ENCODE measurements at places on chromosomes 11 and 22.

- no peak for DNase-seq
These were observed 87.8 kb upstream of the SHANK2 start for GRCh38 chr11:71340086-71340606.

GRCh38 chr11:131691181-131692041 is 321.0 kb downstream of the NTM start:
- peak; percentile 70 for DNase-seq

DNA sequence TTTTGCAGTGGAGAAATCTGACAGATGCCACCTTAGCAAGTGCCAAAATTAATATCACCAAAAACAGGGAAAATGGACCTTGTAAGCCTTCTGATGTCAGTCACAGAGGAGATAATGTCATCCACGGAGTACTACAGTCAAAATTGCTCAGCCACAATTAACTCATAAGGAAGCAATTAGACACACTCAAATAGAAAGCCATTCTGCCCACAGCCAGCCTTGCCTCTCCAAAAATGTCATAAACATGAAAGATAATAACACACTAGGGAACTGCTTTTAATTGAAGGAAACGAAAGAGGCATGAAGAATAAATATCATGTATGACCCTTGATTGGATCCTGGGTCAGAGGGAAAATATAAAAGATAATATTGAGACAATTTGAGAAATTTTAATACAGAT is 505.6 kb upstream of the API5 start:
- DNase-seq = no peak

- peak; percentile 49 for DNase-seq
These were observed 66.7 kb upstream of the CAPRIN1 start for GRCh38 chr11:33984682-33985389.

GRCh38 chr11:29255401-29255800 is 761.4 kb downstream of the KCNA4 start:
- DNase-seq = no peak

GRCh38 chr11:58028687-58029411 is 1.9 kb upstream of the OR6Q1 start:
- no peak for DNase-seq

DNA sequence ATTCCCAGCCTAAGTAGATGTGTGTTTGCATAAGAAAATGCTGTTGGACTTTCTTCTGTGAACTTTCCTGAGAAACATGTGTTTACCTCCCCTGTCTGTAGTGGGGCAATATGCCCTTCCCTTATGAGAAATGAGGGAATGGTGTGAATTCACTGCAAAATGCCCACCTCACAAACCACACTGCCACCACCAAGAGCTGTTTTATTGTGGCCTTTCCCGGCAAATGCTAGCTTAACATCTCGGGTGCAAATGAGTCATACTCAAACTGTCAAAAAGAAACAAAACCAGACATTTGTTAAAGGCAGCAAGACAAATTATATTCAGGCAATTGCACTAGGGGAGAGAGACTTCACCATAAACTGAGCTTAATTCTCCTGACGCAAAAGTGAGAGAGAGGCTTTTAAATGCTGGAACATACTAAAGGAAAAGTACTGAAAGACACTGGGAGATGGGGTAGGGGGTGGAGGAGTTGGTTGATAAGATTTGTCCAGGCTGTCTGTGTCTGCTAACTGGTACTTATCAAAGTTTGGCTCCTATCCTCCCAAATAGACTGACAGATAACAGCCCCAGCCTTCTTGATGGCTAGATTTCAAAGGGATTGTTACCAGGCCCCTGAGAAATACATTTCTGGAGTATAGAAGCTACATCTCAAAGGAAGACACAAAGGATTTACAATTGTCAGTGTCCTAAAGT is 70.9 kb upstream of the OR5AK2 start:
- no peak for DNase-seq

- peak; percentile 32 for DNase-seq
These were observed 1.7 kb upstream of the TMEM135 start for GRCh38 chr11:87035976-87036583.

DNA sequence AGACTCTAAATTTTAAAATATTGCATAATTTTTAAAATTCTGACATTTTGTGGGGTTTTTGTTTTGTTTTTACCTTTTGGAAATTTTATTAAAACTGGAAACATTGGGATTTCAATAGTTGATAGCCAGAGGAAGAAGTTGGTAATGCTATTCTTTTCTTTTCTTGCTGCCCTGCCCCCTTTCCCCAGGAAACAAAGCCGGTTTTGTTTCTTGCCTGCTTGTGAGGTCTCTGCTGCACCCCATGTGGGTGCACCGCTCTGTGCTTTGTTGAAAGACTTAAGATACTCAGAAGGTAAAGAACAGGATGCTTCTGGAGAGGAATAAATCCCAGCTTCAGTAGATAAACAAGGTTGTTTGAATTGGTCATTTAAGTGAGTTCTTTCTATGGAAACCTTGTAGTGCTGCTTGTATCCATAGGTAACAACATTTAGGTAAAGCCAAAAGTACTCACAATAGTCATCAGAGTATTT is 87.5 kb downstream of the YAP1 start:
- DNase-seq = no peak

All from hematopoietic multipotent progenitor cell (in vitro differentiated cells).